Activated CD4-positive, alpha-beta memory T cell treated with anti-CD3 and anti-CD28 coated beads, Interleukin-2, amount 10 ng/mL, durations not matched to agents 7 days and 5 days (primary cell): ENCODE measurements at places on chromosomes 4 and X.

GRCh38 chr4:183675625-183676024 lies 16.5 kb downstream of the TRAPPC11 start:
- DNase-seq: no peak

DNA sequence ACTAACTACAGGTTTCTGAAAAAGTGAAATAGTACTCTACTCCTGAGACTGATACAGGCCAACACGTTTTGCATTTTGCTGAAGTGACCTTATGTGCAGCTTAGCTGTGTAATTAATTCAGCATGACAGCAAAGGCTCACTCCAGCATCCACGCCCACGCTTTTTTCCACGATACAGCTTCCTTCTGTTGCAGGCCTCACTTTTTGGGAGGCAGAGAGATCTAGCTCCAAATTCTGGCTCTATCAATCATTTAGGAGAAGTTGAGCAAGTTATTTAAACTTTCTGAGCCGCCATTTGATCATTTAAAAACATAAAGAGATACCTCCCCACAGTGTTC lies 160.3 kb downstream of the AFAP1 start:
- DNase-seq: no peak

DNA sequence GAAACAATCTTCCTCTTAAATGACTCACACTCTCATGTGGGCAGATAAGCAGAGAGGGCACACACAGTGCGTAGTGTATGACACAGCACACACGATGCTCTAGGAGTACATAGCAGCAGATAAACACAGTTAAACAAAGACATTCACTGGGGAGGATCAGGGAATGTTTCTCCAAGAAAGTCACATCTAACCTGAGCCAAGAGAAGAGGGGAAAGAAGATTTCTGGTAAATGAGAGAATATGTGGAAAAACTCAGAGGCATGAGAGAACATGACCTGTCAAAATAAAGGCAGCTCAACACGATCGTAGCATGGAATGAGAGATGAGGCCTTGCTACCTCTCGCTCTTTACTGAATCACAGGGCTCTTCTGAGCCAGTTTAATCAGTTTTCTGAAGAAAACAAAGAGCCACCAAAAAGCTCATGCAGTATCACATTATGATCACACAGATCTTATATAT lies 251.0 kb downstream of the ANK2 start:
- DNase-seq: no peak

GRCh38 chrX:111124418-111124817 lies 28.4 kb downstream of the PAK3 start:
- no peak for DNase-seq

DNA sequence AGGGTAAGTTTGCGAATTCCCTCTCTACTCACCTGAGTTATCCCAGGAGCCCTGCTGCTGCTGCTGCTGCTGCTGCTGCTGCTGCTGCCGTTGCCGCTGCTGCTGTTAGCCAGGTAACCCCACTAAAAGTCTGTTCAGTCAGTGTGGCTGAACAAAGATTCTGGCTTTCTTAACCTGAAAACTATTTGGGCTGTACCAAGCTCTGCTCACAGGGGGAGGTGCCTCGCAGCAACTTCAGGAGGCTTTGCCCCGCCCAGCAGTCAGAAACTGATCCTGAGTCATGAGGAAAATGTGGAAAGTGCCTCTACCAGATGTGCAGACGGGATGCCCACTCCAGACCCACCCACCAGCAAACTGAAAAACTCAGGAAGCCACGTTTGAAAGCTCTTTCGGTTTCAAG lies at the start of gene CAPN6:
Gene CAPN6, minus strand, starts transcription at position 145 of the 400 bp plus-strand sequence. CDS start 6,547 bp downstream, outside the sequence.
- no peak for DNase-seq

DNA sequence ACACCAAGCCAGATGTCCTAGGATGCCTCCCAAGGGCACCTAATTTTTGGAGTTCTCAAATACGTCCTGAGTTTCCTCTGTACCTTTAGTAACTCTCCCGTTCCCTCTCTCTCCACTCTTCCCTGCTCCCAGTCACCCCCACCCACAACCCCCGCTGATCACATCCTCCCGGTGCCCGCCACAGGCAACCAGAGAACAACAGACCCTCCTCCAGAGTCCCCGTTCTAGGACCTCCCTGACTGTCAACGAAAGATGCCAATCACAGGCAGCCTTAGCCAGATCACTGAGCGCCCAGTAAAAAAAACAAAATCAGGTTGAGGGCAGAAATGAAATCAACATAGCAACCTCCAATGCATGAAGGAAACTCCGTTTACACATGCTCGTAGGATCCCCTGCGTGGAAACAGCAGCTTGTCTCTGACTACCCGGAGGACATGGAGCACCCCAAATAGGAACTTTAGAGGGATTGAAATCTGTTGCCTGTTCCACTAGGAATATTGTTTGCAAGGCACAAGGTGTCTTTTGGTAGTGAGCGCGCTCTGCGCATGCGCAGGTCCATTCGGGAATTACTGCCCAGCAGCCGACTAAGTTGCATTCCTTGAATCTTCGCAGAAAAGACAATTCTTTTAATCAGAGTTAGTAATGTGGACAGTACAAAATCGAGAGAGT lies at the start of gene GABRB1:
Gene GABRB1, plus strand, starts transcription at position 557 of the 668 bp plus-strand sequence.
- peak; percentile 22 for DNase-seq

DNA sequence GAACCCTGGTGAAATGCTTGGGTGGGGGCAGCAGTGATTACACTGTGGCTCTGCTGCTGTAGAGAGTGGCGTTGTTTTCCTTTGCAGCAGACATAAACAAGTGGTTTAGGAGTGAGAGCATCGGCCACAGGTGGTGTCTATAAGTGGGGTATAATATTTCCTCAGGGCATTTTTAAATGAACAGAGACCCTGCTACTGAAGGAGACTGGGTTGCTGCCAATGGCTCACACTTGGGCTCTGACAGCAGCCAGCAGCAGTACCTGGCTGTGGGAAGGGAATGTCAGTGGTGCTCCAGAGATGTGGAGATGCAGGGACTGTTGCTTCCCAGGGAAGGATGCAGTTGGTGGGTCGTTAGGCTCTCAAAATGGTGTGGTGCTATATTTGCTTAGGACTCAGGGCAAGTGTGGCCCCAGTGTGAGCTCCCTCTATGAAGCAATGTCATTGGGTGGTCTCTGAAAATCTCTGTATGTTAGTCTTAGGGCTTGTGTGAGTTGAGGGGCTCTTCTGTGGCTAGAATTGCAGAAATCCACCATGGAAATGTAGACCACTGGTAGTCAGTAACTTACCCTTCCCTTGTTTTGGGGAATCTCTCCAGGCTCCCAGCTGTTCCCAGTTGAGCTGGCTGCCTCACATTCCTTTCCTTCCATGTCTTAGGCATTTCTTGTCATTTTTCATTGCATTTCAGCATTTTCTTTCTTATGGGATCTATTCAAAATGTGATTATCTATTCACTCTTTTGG lies 1023.0 kb upstream of the GRID2 start:
- DNase-seq: no peak

GRCh38 chr4:142809559-142809958 lies 36.5 kb downstream of the INPP4B start:
- no peak for DNase-seq

GRCh38 chr4:111847296-111848008 lies 297.8 kb upstream of the FAM241A start:
- DNase-seq: no peak

- no peak for DNase-seq
Measured at GRCh38 chrX:7219153-7219705, 71.3 kb upstream of the PUDP start.

GRCh38 chr4:56757261-56757746 lies 64.2 kb downstream of the SPINK2 start:
- peak; percentile 30 for DNase-seq

DNA sequence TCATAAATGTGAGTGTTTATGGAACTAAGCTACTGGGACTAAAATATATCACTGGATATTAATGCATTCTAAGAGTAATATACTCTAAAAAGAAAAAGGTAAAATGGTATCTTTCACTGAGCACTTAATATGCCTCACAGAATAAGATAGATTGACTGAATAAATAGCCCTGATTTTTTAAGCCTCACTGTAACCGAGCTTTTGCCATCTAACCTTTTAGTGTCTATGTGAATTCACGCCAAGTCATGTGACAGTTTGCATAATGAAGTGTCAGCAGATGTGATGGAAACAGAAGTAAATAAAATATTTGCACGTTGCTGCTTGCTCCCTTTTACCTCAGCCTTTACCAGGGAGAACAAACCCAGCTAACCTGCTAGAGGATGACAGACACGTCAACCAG lies 119.7 kb upstream of the NWD2 start:
- no peak for DNase-seq

DNA sequence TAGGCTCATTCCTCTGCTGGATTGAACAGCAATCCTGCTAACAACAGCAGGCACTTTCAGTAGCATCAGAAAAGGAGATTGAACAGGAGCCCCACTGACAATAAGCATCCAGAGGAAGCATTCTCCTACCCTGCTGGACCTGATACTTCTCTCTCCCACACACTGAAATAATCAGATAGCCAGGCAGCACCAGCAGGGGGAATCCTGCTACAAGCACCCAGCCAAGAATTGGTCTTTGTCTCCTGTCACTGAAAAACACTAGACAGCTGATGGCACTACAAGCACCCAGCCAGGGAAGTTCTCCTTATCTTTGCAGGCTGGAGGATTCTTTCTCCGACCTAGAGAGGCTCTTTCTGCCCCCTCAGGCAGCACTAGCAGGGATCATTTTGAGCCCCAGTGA lies 444.3 kb upstream of the GRIA3 start:
- DNase-seq: no peak

DNA sequence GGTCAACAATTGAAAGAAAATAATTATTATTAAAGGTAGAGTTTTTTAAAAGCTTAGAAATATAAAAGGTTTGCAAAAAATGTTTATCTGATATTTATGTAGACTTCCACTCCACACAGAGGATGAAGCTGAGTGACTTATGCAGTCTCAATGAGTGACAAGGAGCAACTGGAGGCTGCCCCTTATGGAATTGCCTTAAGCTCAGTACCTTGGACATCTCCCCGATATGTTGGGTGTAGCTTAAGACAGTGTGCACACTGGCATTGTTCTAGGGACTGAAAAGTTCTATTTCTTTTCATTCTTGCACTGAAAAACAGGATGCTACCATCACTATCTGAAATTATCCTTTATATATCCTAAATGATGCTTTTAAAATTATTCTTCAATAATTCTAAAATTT lies 292.1 kb downstream of the PRDM5 start:
- no peak for DNase-seq

DNA sequence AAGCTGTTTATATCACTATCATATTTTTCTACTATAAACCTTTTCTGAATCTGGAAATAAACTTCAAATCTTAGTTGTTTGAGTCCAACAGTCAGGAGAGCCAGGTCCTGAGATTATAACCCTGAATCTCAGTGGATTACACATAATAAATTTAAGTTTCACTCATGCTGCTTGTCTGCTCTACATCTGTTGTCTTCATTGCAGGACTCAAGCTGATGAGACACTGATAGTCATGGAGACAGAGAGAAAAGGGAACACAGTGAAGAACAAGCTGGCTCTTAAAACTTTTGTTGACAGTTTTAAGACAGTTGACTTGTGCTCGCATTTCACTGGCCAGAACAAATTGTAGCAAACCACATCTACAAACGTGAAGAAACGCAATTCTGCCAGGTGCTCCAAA lies 327.0 kb upstream of the CTSO start:
- DNase-seq: no peak

GRCh38 chrX:136205882-136206380 lies 45.3 kb downstream of the MAP7D3 start:
- DNase-seq: no peak
